Stimulated activated CD4-positive, alpha-beta T cell treated with anti-CD3 and anti-CD28 coated beads, TNF-alpha, amount 100 ng/mL, for 48 hours (primary cell): ENCODE measurements at places on chromosomes 2 and 18.

DNA sequence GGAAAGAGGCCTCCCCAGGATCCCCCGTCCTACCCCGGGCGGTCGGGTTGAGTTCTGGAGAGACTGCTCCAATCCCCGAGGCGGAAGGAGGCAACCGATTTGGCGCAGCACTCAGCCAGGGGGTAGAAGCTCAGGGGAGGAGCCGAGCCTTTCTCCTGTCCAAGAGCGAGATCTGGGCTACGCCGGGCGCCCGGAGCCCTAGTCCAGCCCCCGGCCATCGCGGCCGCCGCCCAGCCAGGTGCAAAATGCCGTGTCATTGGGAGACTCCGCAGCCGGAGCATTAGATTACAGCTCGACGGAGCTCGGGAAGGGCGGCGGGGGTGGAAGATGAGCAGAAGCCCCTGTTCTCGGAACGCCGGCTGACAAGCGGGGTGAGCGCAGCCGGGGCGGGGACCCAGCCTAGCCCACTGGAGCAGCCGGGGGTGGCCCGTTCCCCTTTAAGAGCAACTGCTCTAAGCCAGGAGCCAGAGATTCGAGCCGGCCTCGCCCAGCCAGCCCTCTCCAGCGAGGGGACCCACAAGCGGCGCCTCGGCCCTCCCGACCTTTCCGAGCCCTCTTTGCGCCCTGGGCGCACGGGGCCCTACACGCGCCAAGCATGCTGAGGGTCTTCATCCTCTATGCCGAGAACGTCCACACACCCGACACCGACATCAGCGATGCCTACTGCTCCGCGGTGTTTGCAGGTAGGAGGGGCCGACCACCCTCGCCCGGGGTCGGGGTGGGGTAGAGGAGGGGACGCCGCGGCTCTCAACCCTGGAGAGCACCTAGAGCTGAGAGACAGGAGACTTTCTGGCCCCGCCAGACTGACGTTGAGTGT, at the start of gene DYSF:
DYSF (plus strand) TSS at position 158 of the 817 bp plus-strand sequence.
- DNase-seq: no peak

DNA sequence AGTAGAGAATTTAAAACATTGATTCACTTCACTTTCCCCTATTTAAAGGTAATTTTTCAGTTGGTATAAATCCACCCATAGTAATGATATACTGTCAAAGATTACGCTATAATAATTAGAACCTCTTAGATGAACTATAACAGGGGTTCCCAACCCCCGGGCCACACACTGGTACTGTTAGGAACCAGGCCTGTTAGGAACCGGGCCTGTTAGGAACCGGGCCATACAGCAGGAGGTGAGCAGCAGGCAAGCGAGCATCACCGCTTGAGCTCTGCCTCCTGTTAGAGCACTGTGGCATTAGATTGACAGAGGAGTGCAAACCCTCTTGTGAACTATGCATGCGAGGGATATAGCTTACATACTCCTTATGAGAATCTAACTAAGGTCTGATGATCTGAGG, 34.0 kb upstream of the CD302 start:
- no peak for DNase-seq

DNA sequence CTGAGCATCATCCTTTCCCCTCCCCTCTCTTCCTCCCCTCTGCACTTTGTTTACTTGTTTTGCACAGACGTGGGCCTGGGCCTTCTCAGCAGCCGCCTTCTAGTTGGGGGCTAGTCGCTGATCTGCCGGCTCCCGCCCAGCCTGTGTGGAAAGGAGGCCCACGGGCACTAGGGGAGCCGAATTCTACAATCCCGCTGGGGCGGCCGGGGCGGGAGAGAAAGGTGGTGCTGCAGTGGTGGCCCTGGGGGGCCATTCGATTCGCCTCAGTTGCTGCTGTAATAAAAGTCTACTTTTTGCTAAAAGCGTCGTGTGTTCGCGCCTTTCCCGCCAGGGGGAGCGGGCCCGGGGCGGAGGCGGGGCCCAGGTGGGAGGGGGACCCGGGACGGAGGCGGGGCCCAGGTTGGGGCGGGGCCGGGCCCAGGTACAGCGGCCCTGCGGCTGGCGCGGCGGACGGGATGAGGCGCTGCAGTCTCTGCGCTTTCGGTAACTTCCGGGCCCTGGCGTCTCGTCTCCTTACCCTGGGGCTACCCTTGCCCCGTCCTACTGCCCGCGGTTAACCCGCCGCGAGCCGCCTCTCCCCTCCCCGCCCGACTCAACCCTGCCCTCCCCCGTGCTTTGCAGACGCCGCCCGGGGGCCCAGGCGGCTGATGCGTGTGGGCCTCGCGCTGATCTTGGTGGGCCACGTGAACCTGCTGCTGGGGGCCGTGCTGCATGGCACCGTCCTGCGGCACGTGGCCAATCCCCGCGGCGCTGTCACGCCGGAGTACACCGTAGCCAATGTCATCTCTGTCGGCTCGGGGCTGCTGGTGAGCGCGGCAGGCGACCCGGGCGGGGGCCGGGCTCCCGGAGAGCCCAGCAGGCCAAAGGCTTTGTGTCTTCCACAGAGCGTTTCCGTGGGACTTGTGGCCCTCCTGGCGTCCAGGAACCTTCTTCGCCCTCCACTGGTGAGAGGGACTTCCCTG, at the start of gene KRTCAP3:
KRTCAP3 (plus strand) TSS at position 424 of the 962 bp plus-strand sequence; CDS start at position 456, 32 bp downstream.
- DNase-seq: no peak

- no peak for DNase-seq
Measured at GRCh38 chr2:222794585-222795449, 66.0 kb upstream of the ACSL3 start.

DNA sequence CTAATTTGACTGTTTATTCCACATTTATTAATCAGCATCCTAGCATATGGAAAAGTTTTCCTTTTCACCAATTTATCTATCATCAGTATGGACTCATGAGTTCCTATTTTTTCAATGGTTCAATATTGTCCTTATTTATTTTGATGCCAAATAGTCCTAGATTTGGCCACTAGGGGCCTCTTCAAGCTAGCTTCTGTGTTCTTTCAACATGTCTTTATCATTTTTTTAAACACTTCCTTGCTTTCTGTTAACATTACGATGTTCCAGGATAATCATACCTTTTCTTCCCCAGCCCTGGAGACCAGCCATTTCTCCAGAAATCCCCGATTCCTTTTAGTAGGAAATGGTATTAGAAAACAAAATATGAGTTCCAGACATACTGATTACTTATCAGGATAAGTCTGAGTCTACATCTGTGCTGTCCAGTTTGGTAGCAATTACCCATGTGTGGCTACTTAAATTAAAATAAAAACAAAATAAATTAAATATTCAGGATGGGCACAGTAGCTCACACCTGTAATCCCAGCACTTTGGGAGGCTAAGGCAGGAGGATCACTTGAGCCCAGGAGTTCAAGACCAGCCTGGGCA, 70.6 kb downstream of the RPE start:
- DNase-seq: no peak
